ENCODE measurements at places on chromosomes 2 and 18.

DNA sequence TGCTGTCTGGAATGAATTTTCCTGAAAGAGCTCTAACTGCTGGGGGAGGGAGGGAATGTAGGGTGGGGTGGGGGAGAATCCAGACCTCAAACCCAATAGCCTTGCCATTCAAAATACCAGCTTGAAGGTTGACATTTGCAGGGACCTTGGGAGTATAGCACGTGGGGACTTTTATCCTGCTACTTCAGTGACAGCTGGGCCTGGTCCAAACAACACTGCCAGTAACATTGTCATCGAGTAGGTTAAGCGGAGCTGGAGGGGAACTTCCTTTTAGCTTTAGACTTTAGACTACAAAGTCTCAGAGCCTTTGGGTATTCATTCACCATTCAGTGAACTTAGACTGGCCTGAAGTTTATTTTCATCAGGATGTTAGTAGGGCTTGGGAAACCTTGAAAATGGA lies 248.7 kb downstream of the MEIS1 start:
- no peak for DNase-seq

DNA sequence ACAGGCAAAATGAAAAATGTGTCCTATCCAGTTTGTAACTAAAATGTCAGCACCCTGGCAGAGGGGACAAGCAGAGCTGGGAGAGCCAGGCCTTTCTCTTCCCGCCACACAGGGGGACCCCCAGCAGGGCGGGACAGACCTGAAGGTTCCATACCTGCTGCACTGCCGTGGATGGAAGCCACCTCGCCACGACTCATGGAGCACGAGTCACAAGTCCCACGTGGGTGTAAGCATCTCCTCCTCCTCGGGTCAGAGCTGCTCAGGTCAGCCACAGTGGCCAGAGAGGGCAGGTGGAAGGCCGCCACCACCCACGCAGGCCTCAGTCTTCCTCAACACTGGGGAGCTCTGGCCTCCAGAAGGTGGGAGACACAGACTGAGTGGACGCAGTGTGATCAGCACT lies 21.0 kb downstream of the C1QL2 start:
- no peak for DNase-seq

DNA sequence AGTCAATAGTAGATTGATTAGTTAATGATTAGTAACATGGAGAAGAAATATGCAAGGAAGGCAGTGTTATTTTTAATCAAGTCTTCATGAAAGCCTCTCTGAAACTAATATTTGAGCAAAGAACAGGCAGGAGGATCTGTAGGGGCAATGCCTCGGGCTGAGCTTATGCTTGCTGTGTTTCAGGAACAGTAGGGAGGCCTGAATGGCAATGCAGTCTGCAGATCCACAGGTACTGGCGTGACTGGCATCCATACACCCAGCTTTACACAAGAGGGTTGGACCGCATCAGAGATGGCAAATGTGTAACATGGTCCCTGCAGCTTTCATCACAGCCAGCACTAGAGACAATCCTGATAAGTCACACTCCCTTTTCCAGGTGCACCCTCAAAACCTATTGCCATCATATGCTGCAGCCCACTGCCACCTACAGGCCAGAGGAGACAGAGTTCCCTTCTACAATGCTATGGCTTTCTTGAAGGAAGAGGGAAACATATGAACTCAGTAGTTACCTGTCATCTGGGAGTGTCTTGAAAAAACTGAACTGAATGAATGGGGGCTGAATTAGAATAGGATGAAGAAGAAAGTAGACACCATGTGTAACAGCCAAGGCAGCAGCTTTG lies 582.4 kb upstream of the RAB6C start:
- DNase-seq = peak; percentile 15

GRCh38 chr2:46555011-46555410 lies 75.6 kb downstream of the TMEM247 start:
- DNase-seq = no peak

GRCh38 chr2:163213661-163214081 lies 375.1 kb upstream of the KCNH7 start:
- peak; percentile 56 for DNase-seq

DNA sequence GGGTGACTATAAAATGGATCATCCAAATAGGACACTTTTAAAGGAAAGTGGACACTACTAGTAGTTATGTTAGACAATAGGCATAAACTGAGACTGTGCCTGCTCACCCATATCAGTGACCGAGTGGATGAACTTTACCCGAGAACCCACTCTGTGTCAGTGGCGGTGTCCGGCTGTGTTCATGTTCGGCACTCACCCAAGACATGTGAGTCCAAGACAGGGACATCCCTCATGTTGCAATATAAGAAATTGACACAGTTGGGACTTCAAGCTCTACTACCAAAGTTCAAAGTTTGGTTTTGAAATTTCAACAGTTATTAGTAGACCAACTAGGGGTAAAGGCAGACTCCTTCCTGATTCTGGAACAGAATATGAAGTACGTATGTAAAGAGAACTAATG lies 326.3 kb upstream of the TNP1 start:
- DNase-seq = no peak

DNA sequence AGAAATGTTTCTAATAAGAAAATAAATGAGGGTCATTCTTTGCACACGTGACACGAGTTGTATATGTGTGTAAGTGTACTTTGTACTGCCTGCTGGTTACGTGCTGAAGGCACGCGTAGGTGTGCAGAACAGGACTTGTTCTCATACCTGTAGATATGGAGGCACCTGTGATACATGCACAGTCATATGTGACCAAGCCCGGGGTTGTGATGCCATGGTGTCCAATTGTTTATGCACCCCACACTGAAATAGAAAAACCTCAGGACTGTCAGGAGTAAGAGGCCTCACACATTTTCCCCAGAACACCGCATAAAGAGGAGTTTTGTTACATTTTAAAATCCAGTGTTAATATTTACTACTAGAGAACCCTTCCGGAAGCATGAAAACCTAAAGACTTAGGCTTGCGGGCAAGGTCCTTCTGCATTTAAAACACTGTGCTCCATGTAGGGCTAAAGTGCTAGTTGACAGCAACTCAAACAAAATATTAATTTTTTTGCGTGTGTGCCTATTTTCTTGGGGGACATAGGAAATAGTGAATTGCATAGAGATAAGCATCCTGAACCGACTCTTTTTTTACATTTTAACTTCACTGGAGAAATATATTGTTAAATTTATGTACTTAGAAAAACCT lies 9.3 kb downstream of the TSHZ1 start:
- peak; percentile 58 for DNase-seq

- no peak for DNase-seq
Measured at GRCh38 chr2:121521359-121521758, 9.3 kb upstream of the RNU4ATAC start.

- DNase-seq = no peak
Measured at GRCh38 chr2:96636551-96637171, 1.5 kb downstream of the KANSL3 start.

- no peak for DNase-seq
Measured at GRCh38 chr2:117232305-117232704, 582.2 kb upstream of the DDX18 start.

GRCh38 chr2:212667751-212668316 lies 129.2 kb upstream of the ERBB4 start:
- no peak for DNase-seq

DNA sequence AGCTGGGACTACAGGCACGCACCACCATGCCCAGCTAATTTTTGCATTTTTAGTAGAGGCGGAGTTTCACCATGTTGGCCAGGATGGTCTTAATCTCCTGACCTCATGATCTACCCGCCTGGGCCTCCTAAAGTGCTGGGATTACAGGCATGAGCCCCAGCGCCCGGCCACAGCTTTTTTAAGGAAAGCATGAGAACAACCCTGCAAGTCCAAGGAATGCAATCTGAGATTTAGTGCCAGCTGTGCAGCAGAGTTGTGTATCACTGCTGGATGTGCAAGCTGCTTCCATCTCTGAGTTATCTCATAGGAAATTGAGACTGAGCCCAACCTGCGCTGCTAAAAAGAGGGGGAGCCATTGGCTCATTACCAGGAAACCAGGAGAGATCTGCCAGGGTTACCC lies 399.9 kb upstream of the CYRIA start:
- DNase-seq = no peak

Measured in NCI-H69 (cell line).